ENCODE measurements at places on chromosomes 3 and 15. TPM values are rescaled to one million over a fixed set of nuclear protein-coding genes. Genes with fewer than 3 reads are reported as not detected.

The SLC22A13 gene
- total RNA-seq, result 1.9 TPM

The CNTN4 gene
- total RNA-seq, result 0.12 TPM

The FAM107A gene
- total RNA-seq, result not detected

GRCh38 chr3:152193673-152194267, 75.0 kb upstream of the MBNL1 start:
- H3K27me3 ChIP-seq, result no peaks in the 10 kb centered on the region
- no peak for DNase-seq
- H3K4me1 ChIP-seq, result no peaks in the 10 kb centered on the region

DNA sequence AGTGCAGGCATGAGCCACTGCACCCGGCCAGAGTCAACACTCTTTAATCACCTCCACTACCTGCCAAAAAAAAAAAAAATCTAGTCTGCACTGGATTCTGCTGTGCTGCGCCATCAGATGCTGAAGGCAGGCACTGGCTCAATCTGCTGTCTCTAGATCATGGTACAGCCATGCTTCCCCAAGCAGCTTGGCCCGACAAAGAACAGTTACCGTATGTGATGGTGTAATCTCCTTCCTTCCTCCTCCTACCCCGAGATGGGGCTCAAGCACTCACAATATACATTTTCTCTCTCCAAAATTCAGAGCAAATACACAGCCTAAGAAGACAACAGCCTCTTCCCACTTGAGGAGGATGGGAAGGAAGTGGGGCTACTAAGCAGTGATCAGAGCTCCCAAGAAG, 45.1 kb downstream of the DAPK2 start:
- H3K36me3 ChIP-seq, result no peaks in the 10 kb centered on the region
- no peak overlapping the region for H3K27ac ChIP-seq
- DNase-seq, result no peak
- no peaks in the 10 kb centered on the region for H3K27me3 ChIP-seq

DNA sequence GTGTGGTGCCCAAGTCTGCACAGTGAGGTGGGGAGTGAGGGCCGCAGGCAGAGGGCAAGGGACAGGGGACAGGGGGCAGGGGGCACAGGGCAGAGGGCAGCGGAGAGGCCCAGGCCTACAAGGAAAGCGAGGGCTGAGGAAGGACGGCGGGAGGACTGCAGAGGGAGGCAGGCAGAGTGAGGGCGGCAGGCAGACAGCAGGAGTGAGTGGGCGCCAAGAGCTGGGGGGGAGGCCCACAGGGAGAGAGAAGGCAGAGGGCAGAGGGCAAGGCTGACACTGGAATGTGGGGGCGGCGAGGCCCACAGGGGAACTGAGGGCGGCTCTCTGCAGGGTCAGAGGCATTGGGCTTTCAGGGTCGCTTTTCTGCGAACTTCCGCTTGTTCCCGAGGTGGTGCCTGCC, 267.8 kb upstream of the NDN start:
- H3K27me3 ChIP-seq, result no peaks in the 10 kb centered on the region
- no peak overlapping the region for H3K4me3 ChIP-seq
- no peaks in the 10 kb centered on the region for H3K36me3 ChIP-seq
- no peaks in the 10 kb centered on the region for H3K4me1 ChIP-seq
- no peak overlapping the region for H3K27ac ChIP-seq

DNA sequence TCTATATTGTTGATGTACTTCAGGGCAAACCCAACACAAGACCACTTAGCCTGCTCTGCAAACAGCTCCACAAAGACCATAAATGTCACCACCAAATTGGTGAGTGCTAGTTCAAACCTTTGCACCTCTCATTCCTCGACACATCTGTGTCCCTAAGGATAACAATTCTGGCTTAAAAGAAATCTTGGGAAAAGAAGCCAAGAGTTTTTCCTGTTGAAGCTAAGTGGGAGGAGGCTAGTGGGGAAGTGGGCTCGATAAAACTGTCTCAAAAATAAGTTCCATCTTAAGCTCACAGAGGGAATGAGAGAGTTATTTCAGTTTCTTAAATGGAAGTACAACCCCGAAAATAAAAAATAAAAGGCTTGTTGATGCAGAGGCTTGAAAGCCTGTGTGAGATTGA, 40.4 kb upstream of the PRICKLE2 start:
- H3K4me3 ChIP-seq, result peak overlapping the region; percentile 86
- H3K27me3 ChIP-seq, result no peaks in the 10 kb centered on the region
- peaks cover 35% of the 10 kb centered on the region for H3K4me1 ChIP-seq
- H3K27ac ChIP-seq, result peak overlapping the region; percentile 90

- no peaks in the 10 kb centered on the region for H3K36me3 ChIP-seq
- H3K27ac ChIP-seq, result no peak overlapping the region
- H3K4me1 ChIP-seq, result peaks cover 4% of the 10 kb centered on the region
These were observed 189.4 kb downstream of the WNT5A start for GRCh38 chr3:55297706-55298105.

DNA sequence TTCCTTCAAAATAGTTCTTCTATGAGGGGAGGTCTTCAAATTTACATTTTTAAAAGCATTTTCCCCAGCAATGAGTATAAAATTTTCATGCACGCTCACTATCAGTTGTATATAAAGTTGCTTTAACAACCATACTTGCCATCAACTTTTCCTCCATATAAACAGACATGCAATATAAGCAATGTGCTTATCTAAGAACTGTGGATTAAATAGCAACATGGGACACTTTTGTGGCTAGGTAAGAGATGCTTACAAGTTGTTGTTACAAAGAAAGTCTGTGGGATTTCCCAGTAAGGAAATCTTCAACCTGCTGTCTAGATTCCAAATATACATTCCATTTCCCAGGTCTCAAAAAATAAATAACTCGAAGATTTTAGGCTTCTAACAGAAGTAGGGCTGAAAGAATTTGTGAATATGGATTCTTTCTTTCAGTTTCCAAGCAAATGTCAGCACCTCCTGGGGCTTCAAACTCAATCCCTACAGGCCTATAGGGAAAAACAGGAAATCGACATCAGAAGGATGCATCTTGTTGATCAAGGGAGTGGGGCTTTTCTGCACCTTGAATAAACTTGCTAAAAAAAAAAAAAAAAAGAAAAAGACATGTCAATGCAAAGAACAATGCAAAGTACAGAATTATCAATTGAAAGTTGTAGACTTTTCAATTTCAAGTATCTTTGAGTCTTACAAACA, 16.1 kb downstream of the TNIK start:
- DNase-seq, result no peak
- H3K36me3 ChIP-seq, result no peaks in the 10 kb centered on the region
- no peaks in the 10 kb centered on the region for H3K27me3 ChIP-seq

DNA sequence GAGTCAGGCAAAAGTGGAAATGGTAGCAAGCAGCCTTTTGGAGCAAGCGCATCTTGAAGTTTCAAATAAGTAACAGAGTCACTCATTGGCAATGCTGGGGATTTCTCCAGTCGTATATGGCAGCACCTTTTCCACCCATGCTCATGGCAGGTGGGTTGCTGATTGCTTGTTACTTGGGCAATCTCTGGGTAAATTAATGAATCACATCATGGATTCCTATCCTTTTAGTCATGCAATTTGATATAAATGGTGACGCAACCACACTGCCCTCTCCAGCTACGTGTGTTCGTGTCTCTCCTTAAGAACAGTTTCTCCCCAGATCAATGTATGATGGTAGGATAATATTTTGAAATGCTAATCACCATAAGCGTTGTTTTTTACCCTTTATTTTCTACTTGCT, 339.9 kb upstream of the KCNH8 start:
- no peaks in the 10 kb centered on the region for H3K27me3 ChIP-seq
- no peaks in the 10 kb centered on the region for H3K36me3 ChIP-seq
- H3K4me3 ChIP-seq, result no peak overlapping the region
- peak overlapping the region; percentile 47 for H3K27ac ChIP-seq
